ENCODE measurements at places on chromosomes 2 and 18. TPM values are rescaled to one million over a fixed set of nuclear protein-coding genes. Genes with fewer than 3 reads are reported as not detected.

DNA sequence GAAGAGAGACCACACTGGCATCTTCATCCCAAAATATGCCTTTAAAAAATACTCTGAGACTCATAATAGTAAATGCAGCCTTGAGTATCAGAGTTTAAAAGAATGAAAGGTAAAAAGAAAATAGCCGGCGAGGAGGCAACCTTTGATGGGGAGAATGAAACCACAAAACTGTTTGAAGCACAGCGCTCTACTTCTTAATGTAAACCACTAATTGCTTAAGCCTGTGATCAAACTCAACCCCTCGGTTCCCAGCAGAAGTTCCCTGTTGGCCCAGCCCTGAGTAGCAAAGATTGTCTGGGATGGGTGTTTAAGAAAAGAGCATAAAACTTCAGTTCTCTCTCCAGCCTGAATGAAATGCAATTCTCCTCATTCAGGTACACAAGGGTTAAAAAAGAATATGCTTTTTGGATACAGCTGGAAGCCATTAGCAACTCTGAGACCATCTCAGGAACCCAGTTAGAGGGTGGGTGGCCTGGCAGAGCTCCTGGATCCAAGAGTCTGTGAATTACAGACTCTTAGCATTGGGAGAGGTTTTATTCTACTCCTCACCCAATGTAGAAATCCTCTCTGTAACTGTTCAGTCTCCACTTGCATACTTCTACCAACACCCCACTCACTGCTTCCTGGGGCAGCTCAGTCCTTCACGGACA lies 44.8 kb downstream of the VIT start:
- no peak for DNase-seq

LYPD6 gene
- 4.1 TPM for total RNA-seq

- no peak for DNase-seq
Observed at GRCh38 chr2:64067326-64067725, 48.1 kb upstream of the VPS54 start.

DNA sequence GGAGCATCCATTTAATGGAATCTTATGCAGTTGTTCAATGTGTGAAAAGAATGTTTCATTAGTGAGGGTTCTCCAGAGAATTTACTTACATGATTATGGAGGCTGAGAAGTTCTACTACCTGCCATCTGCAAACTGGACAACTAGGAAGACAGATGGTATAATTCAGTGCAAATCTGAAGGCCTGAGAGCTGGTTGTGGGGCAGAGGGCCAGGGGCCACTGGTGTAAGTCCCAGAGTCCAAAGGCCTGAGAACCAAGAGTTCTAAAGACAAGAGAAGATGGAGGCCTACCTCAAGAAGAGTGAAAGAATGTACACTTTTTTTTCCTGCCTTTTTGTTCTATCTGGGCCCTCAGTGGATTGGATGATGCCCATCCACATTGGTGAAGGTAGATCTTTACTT lies 114.8 kb downstream of the DDX1 start:
- no peak for DNase-seq

SH2D6 gene
- 0.07 TPM for total RNA-seq
